ENCODE measurements at places on chromosomes 4 and X.
A peak's percentile ranks its signal among the peaks of the same experiment; 100 is the strongest.

GRCh38 chr4:80213117-80213815 is 16.0 kb downstream of the PRDM8 start:
- no peak for DNase-seq

DNA sequence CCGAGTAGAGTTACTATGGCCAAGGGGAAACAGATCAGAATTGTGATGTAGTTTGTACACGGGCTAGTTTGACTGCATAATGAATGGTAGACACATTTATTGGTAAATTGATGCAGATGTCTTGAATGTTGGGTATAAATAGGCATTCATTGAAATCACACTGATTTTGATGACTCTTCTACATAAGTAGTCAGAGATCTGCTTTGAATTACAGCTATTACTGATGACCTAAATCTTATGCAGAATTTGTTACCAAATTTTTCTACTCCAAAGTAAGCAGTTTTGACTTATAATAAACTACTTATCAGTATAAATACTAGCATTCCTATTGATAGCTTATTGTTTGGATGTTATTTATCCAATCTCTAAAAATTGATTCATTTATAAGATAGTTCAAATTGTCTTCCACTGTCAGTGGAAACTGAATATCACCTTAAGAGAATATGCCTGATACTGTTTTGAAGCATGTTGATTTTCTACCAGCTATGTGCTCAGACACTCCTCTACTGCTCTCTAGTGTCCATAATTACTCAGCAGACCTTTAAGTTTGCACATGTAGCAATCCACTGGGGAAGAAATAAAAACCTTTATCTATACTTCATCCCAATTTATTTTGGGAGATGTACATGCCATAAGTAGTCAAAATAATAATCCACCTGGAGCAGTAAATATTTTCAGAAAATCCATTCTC is 120.3 kb downstream of the RASL11B start:
- DNase-seq = no peak

DNA sequence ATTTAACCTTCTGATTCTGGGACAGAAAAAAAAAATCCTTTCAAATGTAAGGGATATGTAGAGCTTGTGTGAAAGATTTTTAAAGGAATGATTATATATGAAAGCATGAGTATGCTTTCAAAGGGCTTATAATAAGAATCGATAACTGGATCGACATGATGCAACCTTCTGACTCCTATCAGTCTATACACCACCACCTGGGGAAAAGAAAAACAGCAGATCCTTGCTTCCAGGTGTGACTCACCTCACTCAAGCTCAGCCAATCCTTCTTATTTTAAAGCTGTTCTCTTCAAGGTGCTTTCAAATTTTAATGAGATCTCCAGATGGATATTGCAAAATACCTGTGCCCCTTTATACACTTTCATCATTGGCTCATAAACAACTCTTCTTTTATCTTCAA is 102.1 kb upstream of the EDNRA start:
- no peak for DNase-seq

- DNase-seq = no peak
These were observed 50.7 kb downstream of the MRPL1 start for GRCh38 chr4:77913348-77913747.

DNA sequence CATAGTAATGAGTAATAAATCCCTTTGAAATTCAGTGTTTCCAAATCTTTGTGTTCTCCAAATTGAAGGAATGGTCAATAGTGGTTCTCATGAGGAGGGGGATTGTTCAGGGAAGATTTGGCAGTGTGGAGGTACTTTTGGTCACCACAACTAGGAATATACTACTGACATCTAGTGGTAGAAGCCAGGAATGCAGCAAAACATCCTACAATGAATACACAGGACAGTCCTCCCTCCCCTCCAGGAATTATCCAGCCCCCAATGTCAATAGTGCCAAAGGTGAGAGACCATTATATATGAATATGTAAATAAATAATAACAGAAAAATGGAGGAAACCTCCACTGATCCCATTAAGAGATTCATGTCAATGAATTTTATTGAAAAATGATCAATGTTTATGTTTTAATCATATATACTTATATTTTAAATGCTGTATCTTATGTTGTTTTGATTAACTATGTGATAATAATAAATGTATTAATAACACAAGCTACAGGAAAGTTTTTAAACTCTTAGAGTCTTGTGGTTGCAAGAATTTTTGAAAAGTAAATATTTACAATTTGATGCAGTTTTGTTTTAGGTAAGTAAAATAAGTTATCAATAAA is 14.4 kb upstream of the FAM9A start:
- DNase-seq = no peak

- DNase-seq = no peak
These were observed 562.9 kb upstream of the FAT1 start for GRCh38 chr4:187286525-187286924.

GRCh38 chrX:129768586-129769466 is 10.9 kb upstream of the SASH3 start:
- DNase-seq = no peak

- no peak for DNase-seq
These were observed 175.7 kb upstream of the BCOR start for GRCh38 chrX:40273356-40274050.

DNA sequence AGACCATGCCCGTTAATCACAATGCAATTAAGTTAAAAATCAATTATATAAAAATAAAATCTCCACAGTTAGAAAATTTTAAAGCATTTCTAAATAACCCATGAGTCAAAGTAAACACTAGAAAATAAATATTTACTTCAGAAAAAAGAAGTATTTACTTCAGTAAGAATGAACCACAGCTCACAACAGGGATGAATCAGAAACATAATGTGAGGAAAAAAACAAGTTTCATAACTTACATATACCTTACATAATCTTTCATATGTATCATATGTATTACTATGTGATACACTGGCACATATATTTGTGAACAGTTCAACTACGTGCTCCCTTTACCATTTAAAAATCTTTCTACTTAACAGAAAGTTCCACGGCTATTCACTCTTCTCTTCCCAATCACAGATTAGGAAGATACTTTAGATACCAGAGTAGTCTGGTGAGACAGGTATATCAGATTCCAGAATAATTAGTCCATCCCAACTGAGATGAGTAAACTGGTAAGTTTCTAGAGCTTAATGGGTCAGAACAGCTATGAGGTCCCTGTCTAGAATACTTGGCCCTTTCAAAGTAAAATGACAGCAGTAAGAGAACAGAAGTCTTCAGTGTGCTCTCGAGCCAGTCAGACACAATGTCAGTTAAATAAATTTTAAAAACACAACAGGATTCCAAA is 70.3 kb downstream of the SH3RF1 start:
- no peak for DNase-seq

- no peak for DNase-seq
These were observed 48.2 kb upstream of the KLF3 start for GRCh38 chr4:38615847-38616246.

DNA sequence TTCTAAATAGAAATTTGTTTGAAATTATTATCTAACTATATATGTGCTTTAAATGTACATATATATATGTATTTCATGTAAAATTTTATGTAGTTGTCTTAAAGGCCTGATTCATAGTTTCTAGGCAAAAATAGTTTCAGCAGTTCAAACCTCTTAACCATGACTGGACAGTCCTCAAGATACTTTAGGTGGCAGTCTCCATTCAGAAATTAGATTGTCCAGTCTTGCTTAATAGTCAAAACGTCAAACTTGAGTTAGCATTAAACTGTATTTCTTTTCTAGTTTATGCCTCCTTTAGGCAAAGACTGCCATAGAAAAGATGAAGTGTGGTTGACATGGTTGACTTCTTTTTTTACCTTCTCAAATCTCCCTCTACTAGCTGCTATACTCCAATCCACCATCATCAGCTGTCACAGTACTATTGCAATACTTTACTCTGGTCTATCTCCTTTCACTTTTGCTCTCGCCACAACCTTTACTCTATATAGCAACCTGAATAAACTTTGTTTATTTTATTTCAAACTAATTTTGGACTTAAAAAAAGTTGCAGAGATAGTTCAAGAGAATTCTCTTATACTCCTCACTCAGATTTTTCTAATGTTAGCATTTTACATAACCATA is 395.6 kb upstream of the DIPK2B start:
- DNase-seq = no peak

- DNase-seq = no peak
These were observed 21.4 kb downstream of the HELT start for GRCh38 chr4:185039508-185040273.

DNA sequence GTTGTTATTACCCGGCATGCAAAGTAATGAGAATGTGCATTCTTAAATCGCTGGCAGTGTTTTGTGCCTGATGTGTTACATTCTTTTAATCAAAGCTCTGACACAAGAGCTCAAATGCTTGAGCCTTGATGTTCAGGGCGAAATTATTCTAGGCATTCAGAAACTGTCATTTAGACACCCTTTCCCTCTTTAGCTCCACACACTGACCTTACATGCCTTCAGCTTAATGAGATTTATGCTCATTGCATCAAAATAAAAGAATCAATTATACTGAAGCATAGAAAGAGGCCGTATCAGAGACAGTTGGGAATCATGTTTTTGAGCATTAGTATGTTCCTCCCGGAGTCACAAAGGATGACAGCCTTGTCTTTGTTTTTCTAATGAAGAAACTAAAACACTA is 56.7 kb downstream of the FAM114A1 start:
- no peak for DNase-seq

GRCh38 chr4:37748485-37748884 is 62.3 kb upstream of the RELL1 start:
- DNase-seq = no peak

GRCh38 chr4:76373919-76374552 is 46.9 kb downstream of the CCDC158 start:
- DNase-seq = no peak

- DNase-seq = no peak
These were observed 22.6 kb upstream of the UBA1 start for GRCh38 chrX:47170861-47171692.

DNA sequence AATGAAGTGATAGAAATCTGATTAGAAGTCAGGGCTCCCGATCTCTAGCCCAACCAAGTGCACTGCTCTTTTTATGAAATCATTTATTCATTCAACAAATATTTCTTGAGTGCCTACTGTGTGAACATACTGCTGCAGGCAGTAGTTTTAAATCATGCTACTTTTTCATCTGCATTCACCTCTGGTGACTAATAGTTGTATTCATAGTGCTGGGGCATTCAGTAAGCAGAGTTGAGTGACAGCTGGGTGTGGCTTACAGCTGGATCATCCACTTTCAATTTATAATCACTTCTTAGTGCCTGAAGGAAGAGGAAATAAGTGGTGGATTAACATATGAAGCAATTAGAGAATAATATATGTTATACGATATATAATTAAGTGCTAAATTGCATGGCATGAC is 94.1 kb upstream of the HPRT1 start:
- no peak for DNase-seq

DNA sequence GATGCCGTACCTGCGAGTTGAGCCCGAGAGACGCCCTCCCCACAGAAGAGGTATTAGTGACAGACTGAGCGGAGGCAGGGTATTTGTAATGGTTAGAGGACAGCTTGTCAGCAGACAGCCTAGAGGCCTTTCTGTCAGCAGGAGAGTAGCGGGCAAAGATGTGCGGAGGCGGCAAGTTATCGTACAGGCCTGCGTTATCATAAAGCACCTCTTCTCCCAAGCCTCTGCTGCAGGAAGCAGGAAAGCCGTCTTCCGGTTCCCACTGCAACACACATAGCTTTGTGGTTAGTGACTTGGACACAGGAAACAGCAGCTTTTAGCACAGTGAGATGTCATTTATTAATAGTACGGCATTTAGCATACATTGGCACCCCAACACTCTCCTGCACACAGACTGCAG is 158.3 kb downstream of the AFAP1 start:
- DNase-seq = peak; percentile 20

- no peak for DNase-seq
These were observed 425.8 kb upstream of the BOD1L1 start for GRCh38 chr4:14053291-14053690.

DNA sequence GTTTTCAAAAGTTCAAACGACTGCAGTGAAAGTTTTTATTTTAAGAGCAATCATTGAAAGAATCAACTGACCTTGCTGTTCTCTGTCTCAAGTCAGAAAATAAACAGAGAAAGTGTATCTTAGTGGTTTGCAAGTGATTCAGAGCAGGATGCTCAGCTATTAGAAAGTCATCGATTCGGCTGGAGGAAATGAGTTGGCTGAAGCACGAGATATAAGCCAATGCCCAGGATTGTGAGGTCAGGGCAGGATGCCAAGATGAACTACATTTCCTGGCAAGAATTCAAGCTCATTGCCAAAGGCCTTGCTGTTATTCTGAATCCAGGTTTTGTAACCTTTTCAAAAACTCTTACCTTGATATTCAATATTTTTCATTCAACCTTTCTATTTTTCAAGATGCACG is 541.4 kb upstream of the BOD1L1 start:
- DNase-seq = peak; percentile 84

DNA sequence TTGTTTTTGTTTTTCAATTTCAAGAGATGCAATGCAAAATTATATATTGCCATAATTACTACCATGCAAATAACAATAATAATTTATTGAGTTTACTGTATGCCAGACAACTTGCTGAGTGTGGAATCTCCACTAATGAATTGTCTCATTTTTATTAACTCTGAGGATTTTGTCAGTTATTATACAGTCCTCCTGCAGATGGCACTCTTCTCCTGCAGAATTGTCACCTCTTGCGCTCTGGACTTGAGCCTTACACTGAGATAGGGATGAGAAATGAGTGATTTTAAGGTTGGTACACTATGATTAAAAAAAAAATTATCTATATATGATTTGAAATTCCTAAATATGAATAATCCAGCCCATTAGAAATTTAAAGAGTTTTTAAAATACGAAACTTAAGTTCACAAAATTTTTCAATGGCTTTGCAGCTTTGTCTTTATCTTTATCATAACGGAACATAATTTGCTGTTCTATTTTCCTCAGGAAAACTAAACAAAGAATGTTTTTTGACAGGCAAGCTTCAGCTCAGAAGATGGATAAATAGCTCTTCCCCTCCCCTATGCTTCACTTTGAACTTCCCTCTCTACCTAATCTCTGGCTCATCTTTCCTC is 12.7 kb upstream of the PAQR3 start:
- DNase-seq = no peak

- DNase-seq = no peak
These were observed 115.3 kb downstream of the ATP8A1 start for GRCh38 chr4:42541647-42542046.

DNA sequence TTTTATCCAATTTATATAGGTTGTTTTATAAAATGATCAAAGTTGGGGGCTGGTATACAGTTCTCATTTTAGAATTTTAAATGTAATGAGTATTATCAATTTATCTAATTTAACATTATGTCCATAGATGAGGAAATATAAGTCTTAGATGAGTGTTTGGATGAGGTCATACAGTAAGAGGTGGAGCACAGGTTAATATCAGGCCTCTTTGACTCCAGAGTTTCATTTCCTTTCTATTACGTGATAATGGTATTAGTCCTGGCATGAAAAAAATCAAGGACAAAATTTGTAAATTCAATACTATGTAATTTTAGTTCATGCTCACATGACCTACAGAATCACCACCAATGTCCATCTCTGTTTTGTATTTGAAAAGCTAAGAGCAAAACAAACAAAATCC is 269.8 kb downstream of the FSTL5 start:
- no peak for DNase-seq
